Right renal pelvis (tissue), 4 donors: ENCODE measurements at places on chromosomes 12 and 14. TPM values are rescaled to one million over a fixed set of nuclear protein-coding genes. Genes with fewer than 3 reads are reported as not detected.

The DCN gene
- polyA plus RNA-seq = 538 TPM

The HOXC13 gene
- polyA plus RNA-seq = not detected

The C12orf42 gene
- polyA plus RNA-seq = not detected

The PRKAG1 gene
- polyA plus RNA-seq = 82.4 TPM

The FLVCR2 gene
- polyA plus RNA-seq = 5.7 TPM

- no peak for DNase-seq
These were observed 244.9 kb upstream of the RGS6 start for GRCh38 chr14:71687166-71687831.

GRCh38 chr12:108804271-108804953 is 53.0 kb downstream of the SSH1 start:
- DNase-seq = no peak

GRCh38 chr14:23099212-23099861 is 4.0 kb downstream of the C14orf119 start:
- no peak for DNase-seq

GRCh38 chr12:57008178-57008577 is 1.8 kb upstream of the ZBTB39 start:
- no peak for DNase-seq

GRCh38 chr14:30767624-30768023 is 106.7 kb upstream of the COCH start:
- DNase-seq = no peak

- no peak for DNase-seq
These were observed 189.3 kb downstream of the DACT1 start for GRCh38 chr14:58826845-58827686.

DNA sequence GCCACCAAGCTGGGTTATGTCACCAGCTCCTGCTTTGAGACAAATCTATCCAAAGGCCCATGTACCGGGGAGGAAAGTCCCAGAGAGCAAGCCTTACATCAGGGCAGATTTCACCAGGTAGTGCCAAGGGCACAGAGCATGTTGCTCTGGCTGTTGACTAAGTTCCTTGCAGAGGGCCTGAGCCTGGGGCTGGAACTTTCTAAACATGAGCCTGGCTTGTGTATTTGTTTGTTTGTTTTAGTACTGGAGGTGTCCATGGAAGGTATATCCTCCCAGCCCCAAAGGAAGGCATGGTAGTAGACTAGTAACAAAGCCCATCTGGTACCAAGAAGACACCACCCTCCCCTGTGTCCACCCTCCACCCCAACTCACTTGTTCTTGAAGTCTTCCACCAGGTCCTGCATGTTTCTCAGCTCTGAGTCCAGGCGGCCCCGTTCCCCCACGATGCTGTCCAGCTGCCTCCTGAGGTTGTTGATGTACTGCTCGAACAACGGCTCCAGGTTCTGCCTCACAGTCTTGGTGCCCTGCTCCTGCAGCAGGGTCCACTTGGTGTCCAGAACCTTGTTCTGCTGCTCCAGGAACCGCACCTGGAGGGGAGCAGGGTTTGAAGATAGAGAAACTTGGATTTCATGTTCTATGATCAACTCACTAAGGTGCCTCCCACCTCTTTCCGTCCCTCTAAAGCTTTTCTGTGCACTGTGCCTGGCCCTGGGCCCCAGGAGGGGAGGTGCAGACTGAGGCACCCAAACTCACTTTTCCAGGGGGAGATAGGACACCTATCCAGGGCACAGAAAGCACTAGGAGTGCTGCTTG is 1.4 kb downstream of the KRT5 start:
- DNase-seq = no peak

DNA sequence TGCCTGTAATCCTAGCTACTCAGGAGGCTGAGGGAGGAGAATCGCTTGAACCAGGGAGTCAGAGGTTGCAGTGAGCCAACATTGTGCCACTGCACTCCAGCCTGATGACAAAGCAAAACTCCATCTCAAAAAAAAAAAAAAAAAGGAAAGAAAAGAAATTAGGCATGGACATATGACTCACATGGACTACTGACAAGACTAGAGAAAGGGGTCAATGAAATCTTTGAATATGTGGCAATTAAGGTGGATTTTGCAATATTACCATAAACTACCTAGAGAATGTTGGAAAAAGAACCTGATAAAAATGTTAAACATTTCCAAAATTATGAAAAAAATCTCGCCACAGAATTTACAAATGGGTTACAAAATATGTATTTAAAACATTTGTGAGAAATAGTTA is 873.6 kb downstream of the C12orf50 start:
- DNase-seq = no peak

GRCh38 chr12:97375310-97375709 is 87.3 kb upstream of the RMST start:
- no peak for DNase-seq
